ENCODE measurements at places on chromosomes 5 and 9.

DNA sequence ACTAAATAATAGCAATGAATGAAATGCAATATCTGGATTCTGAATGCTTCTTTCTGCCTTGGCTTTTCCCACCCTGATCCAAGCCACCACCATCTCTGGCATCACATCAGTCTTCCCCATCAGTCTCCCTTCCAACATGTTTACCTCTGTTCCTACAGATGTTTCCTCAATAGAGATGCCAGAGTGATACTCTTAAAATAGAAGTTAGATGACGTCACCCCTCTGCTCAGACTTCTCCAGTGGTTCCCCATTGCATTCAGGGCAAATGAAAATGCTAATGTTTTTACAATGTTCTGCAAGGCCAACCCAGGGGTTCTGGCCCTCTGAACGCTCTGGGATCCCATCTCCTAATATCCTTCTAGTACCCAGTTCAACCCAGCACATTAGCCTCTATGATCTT lies 305.8 kb downstream of the TRIM32 start:
- no peak for DNase-seq

DNA sequence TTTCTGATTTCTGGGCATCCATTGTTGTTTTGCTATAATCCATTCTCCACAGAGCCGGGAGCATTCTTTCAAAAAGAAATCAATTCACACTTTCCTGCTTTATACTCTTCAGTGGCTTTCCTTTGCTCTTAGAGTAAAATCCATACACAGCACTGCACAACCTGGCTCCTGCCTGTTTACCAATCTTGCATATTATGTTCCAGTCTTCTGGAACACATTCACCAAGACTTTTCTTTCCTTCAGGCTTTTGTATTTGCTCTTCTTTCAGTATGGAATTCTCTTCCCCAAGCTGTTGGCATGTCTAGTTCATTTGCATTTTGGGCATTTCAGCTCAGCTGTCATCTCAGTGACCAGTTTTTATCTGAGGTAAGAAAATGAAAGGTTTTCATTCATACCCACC lies 6.3 kb downstream of the RFESD start:
- DNase-seq = no peak

DNA sequence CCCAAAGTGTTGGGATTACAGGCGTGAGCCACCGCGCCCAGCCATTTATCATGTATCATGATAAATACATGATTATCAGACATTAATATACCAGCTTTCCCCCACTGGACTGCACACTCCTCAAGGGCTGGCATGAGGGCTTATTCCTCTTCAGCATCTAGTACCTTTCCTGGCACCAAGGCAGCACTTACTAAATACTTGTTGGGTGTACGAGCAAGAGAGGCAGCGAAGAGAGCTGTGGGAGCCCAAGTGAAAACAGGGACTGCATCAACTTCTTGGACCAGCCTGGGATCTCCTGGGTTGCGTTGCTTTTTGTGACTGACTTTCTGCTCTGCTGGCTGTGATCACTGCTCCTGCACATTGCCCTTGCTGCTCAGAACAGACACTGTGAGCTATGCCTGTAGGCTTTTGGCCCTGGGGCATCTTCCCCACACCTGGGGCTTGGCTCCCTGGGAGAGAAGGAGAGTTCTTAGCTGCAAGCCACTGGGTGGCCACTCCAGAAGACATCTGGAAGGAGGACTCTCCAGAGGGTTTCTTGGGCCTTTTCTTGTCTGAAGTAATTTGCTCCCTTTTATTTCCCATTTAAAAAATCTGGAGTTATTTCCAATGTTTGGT lies 224.3 kb downstream of the NR3C1 start:
- no peak for DNase-seq

DNA sequence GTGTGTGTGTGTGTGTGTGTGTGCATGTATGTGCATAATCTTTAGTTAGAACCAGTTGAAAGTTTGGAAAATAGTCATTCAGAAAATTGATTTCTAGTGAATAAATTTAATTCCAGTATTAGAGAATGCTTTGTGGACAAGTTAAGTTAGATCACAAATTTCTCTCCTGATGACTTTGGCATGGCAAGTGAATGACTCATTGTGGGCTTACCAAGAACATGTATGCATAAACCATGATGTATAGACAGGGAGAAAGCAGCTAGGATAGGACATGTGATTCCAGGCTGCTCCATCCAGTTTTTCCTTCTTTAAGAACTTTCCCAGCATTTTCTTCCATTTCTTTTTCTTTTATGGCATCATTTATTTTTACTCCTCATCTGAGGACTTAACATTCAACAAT lies 85.7 kb upstream of the SGCD start:
- no peak for DNase-seq

DNA sequence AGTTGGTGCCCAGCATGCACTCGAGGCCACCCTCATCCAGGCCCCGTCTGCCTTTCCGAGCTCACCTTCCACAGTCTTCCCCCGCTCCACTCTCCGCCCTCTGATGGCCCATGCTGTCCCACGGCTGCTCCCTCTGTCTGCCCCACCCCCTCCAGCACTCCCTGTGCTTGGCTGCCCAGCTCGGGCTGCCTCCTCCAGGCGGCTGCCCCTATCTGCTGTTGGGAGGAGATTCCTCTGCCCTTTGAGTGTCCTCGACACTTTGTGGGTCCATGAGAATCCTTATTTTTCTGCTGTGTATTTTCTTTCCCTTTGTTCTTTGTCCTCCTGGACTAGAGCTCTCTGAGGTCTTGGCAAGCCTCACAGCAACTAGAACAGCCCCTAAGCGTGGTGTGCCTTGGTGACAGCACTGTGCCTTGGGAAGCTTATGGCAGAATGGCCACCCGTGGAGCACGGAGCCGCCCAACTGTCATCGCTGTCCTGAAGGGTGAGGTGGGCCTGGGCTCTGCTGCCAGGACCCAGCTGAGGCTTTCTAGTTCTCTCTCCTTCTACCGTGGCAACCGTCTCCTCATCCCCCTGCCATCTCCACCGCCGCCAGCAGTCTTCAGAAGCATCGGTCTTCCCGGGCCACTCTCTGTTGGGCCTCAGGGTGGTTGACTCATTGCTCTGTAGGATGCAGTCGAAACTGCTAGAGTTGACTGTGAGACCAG lies 5.2 kb downstream of the NTMT1 start:
- DNase-seq = no peak

DNA sequence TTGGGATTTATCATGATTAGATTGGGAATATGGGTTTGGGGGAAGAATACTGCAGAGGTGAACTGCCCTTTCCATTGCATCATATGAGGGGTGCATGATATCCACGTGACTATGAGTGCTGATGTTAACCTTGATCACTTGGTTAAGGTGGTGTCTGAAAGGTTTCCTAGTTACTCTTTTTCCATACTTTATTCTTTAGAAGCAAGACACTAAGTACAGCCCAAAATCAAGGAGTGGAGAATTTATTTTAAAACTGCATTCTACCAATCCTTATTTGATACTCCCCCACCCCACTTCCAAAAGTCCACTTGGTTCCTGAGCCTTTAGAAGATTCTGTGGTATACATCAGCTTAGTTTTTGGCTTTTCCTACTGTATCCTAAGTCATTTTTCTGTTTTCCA lies 20.3 kb upstream of the STOM start:
- no peak for DNase-seq

GRCh38 chr5:40606077-40606765 lies 73.5 kb upstream of the PTGER4 start:
- no peak for DNase-seq

DNA sequence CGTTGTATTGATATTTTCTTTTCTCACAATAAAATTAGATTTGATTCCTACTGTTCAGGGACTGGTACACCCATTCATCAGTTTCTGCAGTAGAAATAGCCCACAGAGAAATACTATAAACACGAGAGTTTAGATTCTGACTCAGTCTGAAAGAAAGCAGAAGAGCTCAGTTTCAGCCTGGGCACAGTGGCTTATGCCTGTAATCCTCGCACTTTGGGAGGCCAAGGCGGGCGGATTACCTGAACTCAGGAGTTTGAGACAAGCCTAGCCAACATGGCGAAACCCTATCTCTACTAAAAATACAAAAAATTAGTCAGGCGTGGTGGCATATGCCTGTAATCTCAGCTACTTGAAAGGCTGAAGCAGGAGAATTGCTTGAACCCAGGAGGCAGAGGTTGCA lies 8.6 kb downstream of the ITK start:
- no peak for DNase-seq

- DNase-seq = no peak
Measured at GRCh38 chr9:28320616-28321015, 747.3 kb upstream of the C9orf72 start.

GRCh38 chr9:93200449-93200742 lies 16.5 kb downstream of the WNK2 start:
- DNase-seq = no peak

- DNase-seq = no peak
Measured at GRCh38 chr5:87347272-87347671, 65.5 kb downstream of the CCNH start.

DNA sequence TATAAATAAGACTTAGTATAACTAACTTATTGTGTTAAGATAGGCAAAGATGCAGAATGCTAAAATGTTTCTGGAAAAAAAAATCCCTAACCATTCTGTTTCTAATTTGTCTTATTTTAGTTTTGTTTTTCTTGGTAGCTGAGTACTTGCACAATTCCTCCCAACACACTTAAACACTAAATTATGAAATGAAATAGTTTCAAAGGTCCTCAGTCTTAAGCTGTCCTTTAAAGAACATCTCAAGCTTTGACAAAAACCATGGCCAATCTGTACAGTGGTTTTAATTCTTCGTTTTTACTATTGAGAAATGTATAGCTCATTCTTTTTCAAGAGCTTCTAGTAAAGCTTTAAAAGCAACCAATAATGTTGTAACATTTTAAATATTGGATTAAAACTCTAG lies 171.5 kb downstream of the EDIL3 start:
- no peak for DNase-seq

DNA sequence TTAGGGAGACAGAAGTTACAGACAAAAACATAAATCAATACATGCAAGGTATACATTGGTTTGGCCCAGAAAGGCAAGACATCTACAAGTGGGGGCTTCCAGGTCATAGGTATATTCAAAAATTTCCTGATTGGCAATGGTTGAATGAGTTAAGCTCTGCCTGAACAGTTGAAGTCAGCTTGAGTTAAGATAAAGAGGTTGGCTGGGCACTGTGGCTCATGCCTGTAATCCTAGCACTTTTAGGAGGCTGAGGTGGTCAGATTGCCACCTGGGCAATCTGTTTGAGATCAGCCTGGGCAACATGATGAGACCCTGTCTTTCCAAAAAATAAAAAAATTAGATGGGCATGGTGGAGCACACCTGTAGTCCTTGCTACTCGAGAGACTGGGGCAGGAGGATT lies 16.3 kb downstream of the TMC1 start:
- no peak for DNase-seq

GRCh38 chr5:153256-153655 lies 38.0 kb upstream of the LRRC14B start:
- DNase-seq = no peak

GRCh38 chr5:133854554-133854953 lies 113.9 kb downstream of the C5orf15 start:
- no peak for DNase-seq

- no peak for DNase-seq
Measured at GRCh38 chr5:138440159-138441073, 1.6 kb downstream of the REEP2 start.

DNA sequence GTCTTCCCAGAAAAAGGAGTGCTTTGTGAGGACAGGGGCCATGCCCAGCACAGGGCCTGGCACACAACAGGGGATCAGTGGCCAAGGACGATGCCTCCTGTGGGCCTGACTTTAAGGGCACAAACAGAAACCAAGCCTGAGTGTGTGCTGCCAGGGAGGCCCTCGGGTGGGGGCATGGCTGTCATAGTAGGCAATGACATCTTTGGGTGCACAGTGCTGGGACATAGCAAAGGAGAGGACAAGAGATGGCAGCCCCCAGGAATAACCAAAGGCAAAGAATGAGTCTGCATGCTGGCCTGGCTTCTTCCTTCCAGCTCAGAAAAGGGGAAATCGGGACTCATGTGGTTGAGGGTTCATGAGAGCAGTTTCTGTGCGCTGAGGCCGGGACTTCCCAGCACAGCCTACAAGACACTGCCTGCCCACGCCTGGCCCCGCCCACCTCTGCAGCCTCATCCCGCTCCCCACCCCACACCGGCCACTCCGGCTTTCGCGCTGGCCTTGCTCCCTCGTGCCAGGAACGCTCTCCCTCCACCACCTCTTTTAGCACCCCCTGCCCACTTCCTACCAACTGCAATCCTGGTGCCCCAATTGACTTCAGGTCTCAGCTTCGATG lies 13.8 kb upstream of the LHX2 start:
- no peak for DNase-seq

GRCh38 chr9:128081056-128081455 lies 13.0 kb downstream of the SLC25A25 start:
- no peak for DNase-seq

DNA sequence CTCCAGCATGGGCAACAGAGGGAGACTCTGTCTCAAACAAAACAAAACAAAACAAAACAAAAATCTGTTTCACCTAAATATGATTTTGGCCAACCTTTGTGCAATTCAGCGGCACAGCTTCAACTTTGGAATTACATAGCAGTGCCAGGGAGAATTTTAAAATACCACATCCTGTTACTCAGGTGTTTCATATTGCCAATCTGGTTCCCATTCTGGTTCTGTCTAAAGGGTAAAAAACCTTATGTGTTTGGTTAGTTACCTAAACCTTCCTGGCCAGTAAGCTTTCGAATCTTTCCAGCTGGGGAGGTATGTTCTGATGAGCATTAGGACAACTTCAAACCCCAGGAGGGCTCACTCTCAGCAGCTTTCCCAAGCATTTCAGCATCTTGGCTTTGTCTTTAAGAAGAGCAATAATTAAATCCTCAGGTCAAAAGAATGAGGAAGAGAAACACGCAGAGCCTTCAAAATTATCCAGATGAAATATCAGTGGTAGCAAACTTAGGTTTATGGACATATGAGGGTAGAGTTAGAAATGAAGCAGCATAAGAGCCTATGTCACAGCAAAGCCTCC lies 2.7 kb downstream of the DAB2 start:
- no peak for DNase-seq

- no peak for DNase-seq
Measured at GRCh38 chr5:176716320-176716719, 69.0 kb downstream of the TSPAN17 start.
